ENCODE measurements at places on chromosomes 7 and 10. TPM values are rescaled to one million over a fixed set of nuclear protein-coding genes. Genes with fewer than 3 reads are reported as not detected.

The FAM171A1 gene
- 8.6 TPM for total RNA-seq

The RBM20 gene
- 0.33 TPM for total RNA-seq

The ARHGEF35 gene
- total RNA-seq: 7.2 TPM

The LOXL4 gene
- 0.55 TPM for total RNA-seq

The HMX2 gene
- not detected for total RNA-seq

The SOSTDC1 gene
- total RNA-seq: not detected

The GPR141 gene
- total RNA-seq: not detected

The AGR3 gene
- 0.28 TPM for total RNA-seq

The ATXN7L1 gene
- 15.5 TPM for total RNA-seq

The RHBDD2 gene
- total RNA-seq: 32.9 TPM
